ENCODE measurements at places on chromosomes 6 and 20.

GRCh38 chr6:30171677-30172471 is 8.5 kb downstream of the TRIM15 start:
- DNase-seq = no peak

GRCh38 chr6:81969011-81969410 is 216.5 kb upstream of the TENT5A start:
- DNase-seq = no peak

GRCh38 chr6:55049866-55050265 is 124.4 kb upstream of the HCRTR2 start:
- DNase-seq = no peak

- DNase-seq = no peak
Observed at GRCh38 chr20:62675156-62675876, 33.0 kb downstream of the SLCO4A1 start.

GRCh38 chr6:26553635-26554446 is 15.7 kb downstream of the HMGN4 start:
- peak; percentile 69 for DNase-seq
